Ovary (tissue), 10 donors: ENCODE measurements at places on chromosomes 7 and 10. TPM values are rescaled to one million over a fixed set of nuclear protein-coding genes. Genes with fewer than 3 reads are reported as not detected.

- DNase-seq: no peak
Measured at GRCh38 chr7:68535266-68535665, 1063.0 kb upstream of the AUTS2 start.

GRCh38 chr7:158047391-158048059 lies 540.1 kb downstream of the PTPRN2 start:
- DNase-seq: no peak

DNA sequence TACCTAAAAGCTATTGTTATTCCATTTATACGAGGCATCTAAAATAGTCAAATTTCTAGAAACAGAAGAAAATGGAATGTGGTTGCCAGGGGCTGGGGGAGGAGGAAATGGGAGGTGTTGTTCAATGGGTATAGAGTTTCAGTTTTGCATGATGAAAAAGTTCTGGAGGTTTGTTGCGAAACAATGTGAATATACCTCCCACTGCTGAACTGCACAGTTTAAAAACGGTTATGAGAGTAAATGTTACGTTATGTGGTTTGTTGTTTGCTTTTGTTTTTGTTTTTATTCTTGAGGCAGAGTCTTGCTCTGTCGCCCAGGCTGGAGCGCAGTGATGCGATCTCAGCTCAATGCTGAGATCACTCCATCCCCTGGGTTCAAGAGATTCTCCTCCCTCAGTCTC lies 64.9 kb upstream of the NRBF2 start:
- DNase-seq: no peak

DNA sequence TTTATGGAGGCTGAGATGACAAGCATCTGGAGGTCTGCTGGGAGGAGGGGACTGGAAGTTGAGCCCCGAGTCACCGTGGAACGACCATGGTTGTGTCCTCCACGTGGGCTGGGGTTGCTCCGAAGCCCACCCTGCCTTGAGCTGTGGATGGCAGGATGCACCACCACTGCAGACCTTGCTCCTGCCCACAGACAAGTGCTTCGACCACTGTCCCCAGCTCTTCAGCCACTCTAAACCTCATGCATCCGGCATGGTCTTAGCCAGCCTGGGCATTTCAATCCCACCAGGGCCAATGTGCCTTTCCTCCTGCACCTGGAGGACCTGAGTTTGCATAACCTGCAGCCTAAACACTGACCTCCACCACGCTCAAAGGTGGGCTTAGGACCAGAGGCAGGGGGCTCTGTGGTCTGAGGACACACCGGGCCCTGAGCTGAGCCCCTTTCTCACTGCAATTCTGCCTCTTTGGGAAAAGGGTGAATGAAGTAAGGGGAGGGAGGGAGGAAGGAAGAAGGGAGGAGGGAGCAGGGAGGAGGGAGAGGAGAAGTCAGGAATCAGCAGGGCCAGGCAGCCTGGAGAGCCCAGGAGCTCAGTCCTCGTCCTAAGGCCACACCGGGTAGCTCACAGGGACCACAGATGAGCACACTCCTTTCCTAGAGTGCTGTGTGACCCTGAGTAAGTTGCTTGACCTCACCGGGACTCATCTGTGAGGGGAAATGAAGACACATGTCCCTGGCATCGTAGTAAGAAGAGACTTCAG lies 44.8 kb upstream of the DNAAF5 start:
- DNase-seq: no peak

CNTNAP2 gene
- total RNA-seq: 1.3 TPM

SLC29A4 gene
- total RNA-seq: 1.5 TPM
